ENCODE measurements at places on chromosomes 6 and 20. TPM values are rescaled to one million over a fixed set of nuclear protein-coding genes. Genes with fewer than 3 reads are reported as not detected.

DNA sequence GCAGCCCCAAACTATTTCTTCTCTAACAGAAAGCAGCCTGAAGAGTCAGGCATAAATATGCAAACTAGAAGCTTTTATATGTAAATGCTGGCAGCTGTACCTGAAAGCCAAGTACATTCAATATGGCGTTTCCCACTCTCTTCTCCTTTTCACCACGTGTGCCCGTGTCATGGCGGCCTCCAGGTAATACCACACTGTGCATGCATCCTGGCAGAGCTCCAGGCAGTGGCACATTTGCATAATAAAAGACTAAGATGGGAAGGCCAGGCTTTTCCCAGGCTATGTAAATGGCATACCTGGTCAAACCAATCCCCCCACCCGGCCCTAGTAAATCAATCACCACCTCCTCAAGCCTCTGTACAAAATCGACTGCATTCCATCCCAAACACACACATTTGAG lies 120.6 kb downstream of the MMUT start:
- DNase-seq = no peak

- DNase-seq = no peak
Measured at GRCh38 chr6:125421836-125422235, 120.1 kb upstream of the HDDC2 start.

DNA sequence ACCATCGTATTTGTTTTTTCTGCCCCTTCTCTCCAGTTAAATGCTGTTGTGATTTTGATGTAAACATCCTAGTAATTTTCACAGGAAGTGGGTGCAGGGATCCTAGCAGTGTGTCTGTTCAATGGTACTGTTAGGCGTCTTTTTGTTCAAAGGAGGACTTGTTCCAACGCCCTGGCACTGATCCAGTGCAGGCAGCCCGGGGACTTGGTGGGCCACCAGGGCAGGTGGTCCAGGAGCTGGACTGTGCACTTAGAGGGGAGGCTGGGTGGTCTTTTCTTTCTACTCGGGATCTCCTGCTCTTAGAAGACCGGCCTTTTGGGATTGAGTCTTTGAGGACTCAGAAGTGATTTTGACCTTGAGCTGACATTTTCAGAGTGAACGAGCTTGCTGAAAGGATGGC lies 41.1 kb upstream of the NKX2-2 start:
- DNase-seq = no peak

SLC17A3 gene
- not detected for total RNA-seq

DNA sequence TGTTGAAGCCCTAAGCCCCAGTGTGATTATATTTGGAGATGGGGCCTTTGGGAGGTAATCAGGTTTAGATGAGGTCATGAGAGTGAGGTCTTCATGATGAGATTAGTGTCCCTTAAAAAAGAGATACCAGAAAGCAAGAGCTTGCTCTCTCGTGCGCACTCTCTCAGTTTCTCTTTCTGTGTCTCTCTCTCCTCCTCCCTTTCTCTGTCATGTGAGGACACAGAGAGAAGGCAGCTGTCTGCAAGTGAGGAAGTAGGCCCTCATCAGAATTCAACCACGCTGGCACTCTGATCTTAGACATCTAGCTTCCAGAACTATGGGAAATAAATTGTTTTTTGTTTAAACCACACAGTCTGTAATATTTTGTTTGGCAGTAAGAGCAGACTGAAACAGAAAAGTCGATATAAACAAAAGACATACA lies 180.5 kb downstream of the IBTK start:
- DNase-seq = no peak

DNA sequence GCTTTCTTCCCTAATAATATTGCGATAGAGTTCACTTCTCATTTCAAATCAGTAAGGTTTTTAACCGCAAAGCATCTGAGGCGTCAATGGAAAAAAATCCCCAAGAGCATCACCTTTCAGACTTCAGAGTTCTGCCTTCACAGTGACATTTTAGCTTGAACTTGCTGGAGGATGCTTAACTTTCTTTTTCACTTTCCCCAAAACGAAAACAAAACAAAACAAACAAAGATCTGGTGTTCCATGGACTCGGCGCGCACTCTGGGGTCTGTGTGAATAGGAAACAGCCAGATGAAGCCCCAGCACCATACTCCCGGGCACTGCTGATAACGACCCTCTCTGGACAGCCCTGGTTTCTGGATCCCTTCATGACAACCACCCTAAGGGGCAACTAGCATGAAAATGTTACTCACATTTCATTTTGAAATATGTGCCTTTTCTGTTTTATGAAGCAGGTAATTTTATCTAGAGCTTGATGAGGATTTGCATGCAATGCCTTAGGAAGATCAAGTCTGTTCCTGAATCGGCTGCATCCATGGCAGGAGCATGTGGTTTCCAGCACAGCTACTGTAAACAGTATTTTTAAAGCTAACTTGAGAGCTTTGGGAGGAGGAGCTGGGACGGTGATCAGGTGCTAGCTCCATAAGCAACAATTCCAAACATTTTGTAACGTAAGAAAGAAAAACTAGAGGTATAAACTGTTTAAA lies 44.5 kb downstream of the RAMACL start:
- DNase-seq = peak; percentile 16

- no peak for DNase-seq
Measured at GRCh38 chr6:100230953-100231316, 233.8 kb downstream of the SIM1 start.

PCSK2 gene
- not detected for total RNA-seq

- no peak for DNase-seq
Measured at GRCh38 chr6:100633096-100633777, 168.5 kb upstream of the SIM1 start.

LY6G5C gene
- total RNA-seq = 1.6 TPM

- no peak for DNase-seq
Measured at GRCh38 chr20:60764328-60764727, 487.7 kb upstream of the CDH4 start.

RWDD1 gene
- total RNA-seq = 46.0 TPM

NPEPL1 gene
- 17.1 TPM for total RNA-seq

NFS1 gene
- total RNA-seq = 40.8 TPM

DNA sequence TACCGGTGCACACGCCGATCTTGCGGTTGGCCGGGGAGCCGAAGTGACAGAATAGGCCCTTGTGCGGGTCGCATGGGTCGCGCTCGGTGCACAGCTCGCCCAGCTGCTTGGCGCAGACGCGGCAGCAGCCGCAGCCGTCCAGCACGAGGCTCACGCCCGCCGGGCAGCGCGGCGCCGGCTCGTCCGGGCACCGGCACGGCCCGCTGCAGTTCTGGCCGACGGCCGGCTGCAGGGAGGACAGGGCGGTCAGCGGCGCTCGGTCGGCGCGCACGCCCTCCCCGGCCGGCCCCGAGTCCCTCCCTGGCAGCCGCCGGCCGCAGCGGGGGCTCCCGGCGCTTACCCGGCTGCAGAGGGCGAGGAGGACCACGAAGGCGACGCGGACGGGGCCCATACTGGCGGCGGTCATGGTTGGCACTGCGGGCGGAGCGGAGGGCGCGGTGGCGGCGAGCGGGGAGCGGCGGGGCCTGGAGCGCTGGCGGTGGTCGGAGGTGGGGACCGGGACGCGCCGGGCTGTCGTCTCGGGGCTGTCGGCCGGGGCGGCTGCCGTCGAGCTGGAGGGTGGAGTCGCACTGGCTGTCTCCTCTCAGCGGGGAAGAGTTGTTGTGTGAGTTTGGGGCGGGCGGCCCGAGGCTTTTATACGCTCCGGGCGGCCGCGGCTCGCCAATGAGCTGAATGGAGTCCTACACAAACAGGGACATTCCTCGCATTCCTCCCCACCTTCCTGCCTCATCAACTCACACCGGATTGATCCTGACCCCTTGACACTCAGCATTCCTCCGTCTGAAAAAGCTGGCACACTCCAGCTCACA lies at the start of gene CCN2:
TSS of gene CCN2 (minus strand) at position 606 of the 809 bp plus-strand sequence. CDS start at position 406, 200 bp downstream.
- DNase-seq = peak; percentile 13

DNA sequence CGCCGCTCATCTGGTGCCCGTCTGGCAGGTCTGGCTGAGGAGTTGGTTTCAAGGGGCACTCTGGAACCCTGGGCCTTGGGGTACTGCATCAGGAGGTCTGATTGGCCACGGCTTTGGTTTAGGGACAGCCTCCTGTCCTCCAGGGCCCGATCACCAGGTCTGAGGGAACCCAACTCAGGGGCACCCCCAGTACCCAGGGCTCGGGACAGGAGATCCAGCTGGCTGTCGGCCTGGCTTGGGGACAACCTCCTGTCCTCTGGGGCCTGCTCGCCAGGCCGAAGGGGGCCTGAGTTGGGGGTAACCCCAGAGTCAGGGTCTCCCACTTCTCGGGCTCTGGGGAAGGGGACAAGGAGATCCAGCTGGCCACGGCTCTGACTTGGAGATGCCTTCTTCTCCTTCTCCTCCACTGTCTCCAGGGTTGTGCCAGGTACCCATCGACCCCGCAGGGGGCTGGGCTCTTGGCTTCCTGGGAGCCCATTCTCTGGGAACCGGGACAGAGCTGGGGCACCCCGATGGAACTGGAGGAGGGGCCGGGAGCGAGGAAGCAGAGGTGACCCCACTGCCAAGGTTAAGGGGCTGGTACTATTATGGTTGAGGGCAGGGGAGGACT lies 2.4 kb upstream of the EIF6 start:
- no peak for DNase-seq

- DNase-seq = no peak
Measured at GRCh38 chr6:169205176-169206160, 48.2 kb downstream of the THBS2 start.

- DNase-seq = no peak
Measured at GRCh38 chr6:129138739-129139405, 255.9 kb downstream of the LAMA2 start.

- DNase-seq = no peak
Measured at GRCh38 chr6:156589281-156589680, 187.9 kb upstream of the ARID1B start.

GRCh38 chr6:36862164-36862847 lies 12.3 kb downstream of the PPIL1 start:
- no peak for DNase-seq

DNA sequence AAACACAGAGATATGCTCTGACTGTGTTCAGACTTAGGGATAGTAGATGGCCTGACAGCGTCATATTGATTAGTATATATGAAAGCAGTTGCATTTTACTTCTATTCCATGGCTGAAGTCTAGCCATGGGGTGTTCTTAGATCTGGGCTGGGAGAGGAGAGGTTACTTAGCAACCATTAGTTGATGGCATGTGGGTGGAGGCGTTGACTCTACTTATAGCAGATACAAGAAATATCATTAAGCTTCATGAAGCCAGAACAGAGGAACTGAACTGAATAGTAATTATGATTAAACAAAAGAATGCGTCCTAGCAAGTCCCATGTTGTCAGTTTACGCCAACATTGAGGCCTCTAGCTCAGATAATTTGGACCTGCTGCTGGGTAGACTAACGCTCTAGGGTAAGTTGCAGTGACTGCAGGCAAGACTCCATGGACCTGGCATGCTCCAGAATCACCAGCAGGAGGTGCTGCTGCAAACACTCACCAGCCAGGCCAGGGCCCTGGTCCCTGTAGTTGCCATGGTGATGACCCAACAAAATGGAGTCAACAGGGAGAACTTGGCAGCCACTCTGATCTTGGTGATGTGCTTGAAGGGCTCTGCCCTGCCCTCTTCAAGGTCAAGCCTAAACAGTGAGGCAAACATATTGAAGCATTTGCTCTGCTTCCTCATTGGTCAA lies 477.3 kb downstream of the PREX1 start:
- peak; percentile 16 for DNase-seq

DNA sequence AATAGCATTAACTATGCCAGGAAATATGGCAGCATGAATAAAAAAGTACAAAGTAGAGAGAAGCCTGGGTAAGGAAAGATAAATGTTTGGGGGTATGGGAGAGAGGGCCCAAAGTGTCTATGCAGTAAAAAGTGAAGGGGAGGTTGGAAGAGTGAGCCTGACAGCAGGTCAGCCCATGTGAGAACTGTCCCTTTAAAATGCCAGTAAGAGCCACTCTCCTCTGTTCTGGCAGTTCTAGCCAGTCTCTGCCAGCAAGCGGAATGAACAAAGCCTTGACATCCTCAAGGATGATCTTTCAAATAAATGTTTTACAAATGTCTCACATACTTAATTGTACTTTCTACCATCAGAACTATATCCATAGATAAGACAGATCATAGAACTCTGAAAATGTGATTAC lies 164.5 kb downstream of the DST start:
- no peak for DNase-seq

MYMX gene
- not detected for total RNA-seq

RIPPLY2 gene
- total RNA-seq = not detected

- no peak for DNase-seq
Measured at GRCh38 chr20:21182832-21183563, 57.1 kb downstream of the KIZ start.

Measured in activated CD8-positive, alpha-beta T cell treated with anti-CD3 and anti-CD28 coated beads for 36 hours (primary cell).